EH (cell line): ENCODE measurements at places on chromosomes 2 and 18.

DNA sequence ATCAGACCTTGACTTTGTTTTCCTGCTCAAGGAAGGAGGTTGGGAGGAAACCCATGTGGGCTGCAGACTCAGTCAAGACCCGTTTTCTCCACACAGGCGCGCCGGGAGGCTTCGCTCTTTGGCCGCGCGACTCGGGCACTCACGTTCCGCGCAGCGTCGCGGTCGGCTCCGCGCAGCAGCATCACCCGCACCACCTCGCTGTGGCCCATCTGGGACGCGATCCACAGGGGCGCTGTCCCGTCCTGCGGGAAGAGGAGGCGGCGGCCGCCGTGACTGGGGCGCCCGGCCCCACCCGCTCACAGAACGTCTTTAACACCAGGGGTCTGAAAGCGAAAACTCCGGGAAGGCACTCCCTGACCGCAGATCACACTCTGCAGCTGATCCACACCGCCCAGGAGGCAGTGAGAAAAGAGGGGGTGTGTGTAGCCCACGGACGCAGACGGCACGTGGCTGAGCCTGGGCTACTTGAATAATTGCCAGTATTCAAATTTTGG, 33.1 kb upstream of the NPC1 start:
- peak; percentile 39 for DNase-seq

- DNase-seq = peak; percentile 60
Measured at GRCh38 chr18:12076424-12077140, 17.1 kb upstream of the ANKRD62 start.

DNA sequence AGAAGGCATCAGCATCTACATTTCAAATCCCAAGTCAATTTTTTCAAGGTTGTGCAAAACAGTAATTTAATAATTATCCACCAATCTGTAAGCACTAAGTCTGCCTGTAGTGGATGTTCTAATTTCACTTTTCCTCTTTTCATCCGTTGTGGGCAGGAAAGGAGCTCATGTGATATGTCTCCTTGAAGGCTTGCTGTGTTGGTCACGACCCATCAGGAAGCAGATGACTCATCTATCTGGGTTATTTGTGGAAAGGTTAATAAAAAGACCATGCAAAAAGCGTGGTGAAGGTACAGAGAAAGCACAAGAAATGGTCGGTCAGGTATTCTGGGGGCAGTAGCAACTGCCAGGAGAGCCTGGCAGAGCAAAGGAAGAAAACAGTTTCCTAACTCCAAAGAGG, 476.7 kb upstream of the RAB6C start:
- DNase-seq = no peak

- DNase-seq = no peak
Measured at GRCh38 chr2:212282671-212283261, 255.8 kb downstream of the ERBB4 start.

DNA sequence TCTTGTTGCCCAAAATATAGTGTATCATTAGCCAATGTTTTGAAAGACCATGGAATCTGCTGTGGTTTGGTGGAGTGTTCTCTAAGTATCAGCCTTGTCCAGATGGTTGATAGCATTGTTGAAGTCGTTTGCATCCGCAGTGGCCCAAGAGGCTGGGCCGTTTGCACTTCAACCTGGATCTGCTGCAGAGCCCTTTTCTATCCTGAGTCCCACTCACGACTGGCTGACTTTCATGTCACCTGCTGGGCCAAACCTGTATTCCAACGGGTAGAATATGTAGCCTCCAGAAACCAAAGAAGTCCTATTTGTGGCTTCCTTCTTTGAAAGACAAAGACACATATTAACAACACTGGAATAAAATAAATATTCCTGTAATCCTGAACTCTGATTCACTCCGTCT, 1154.1 kb downstream of the RPIA start:
- no peak for DNase-seq

GRCh38 chr2:109102588-109103233, 26.3 kb upstream of the SH3RF3 start:
- no peak for DNase-seq

DNA sequence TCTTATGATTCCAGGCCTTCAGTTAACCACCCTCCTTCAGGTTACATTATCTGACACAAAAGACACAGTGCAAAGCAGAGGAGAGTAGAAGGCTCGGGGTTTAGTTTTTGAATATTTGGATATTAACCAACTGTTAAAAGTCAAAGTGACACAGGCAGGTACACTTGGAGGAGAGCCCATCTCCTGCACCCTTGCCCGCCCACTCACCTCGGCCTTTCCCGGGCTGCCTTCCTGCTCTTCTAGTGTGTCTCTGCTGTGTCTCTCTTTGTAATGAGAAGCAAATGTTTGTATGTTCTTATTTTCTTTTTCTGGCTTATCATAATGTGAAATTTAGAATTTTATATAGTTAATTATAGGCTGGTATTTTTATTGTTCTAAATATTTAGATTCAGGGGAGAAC, 35.1 kb downstream of the ZNF236 start:
- DNase-seq = no peak

GRCh38 chr2:231521-232185, 32.2 kb downstream of the SH3YL1 start:
- DNase-seq = no peak

DNA sequence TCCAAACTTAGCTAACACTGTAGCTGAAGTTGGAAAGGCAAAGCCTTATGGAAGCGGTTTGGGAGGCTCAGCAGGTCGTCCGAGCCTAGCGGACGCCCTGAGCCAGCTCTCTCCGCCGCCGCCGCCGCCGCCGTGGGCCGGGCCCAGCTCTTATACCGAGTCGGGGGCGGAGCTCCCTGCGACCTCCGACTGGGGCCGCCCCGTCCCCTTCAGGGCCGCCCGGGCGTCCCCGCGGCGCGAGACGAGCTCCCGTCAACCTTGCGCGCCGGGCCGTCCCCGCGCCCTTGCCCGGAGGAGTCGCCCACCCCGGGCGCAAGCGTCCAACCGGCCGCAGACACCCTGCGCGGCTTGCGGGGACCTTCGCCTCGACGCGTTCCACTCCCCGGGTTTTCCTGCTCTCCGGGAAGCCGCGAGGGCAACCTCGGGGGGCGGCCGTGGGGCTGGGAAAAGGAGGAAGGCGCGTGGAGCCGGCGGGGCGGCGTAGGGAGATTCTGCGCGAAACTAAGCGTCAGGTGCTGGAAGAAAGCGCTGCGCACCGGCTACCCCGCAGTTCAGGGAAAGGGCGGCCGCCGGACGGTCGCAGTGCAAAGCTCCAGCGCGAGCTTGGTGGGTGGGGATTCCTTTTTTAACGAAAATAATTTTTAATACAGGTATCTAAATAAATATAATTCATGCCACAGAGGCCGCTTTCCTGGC, at the start of gene SLC40A1:
SLC40A1 (minus strand) TSS at position 129 of the 696 bp plus-strand sequence. CDS start 326 bp downstream, outside the sequence.
- peak; percentile 46 for DNase-seq

GRCh38 chr2:191376981-191377629, 131.9 kb downstream of the MYO1B start:
- DNase-seq = peak; percentile 96

DNA sequence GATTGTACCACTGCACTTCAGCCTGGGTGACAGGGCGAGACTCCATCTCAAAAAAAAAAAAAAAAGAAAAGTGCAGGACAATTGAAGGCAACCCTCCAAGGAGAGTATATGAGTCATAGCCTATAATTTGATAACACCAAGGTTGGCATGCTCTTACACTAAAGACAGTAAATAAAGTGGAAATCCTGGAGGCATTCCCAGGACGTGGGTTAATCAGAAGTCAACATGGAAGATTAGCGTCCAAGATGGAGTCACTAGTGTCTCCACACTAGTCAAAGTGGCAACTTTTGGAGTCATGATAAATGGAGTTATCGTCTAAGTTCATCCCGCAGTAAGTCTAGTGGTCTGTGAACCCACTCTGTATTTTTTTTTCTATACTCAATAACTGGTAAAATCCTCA, 21.2 kb upstream of the UGGT1 start:
- peak; percentile 42 for DNase-seq

GRCh38 chr2:15074751-15075700, 442.5 kb downstream of the LRATD1 start:
- no peak for DNase-seq
